ENCODE measurements at places on chromosomes 12 and 14.

DNA sequence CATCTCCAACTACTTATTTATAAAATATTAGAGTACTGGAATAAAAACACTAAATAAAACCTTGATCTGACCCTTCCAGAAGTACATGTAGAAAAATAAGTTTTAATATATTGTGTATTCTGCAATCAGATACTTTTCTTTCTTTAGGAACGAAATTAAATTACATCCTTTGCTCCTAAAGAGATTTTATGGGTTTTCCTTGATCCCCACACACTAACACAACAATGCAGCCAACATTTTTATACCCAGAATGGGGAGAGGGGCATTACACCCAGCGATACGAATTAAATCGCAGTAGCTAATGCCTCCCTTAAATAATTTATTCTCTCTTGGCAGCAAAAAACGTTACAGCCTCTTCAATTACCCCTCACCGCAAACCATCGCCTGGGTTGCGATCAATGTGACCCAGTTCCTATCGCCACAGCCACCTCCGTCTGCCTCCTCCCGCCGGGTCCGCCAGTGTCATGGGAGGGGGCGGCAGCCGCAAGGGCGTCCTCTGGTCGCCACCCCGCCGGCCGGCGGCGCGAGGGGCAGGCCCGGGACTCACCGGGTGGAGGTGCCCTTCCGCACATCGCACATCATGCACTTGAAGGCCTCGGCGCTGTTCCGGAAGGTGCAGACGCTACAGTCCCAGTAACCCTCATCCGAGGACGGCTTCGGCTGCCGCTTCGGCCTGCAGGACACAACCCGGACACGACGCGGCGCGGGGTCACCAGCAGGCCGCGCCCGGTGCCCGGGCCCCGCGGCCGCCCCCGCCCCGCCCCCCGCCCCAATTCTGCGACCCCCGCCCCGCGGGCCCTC is 796 bp downstream of the YAF2 start:
- no peak for DNase-seq

DNA sequence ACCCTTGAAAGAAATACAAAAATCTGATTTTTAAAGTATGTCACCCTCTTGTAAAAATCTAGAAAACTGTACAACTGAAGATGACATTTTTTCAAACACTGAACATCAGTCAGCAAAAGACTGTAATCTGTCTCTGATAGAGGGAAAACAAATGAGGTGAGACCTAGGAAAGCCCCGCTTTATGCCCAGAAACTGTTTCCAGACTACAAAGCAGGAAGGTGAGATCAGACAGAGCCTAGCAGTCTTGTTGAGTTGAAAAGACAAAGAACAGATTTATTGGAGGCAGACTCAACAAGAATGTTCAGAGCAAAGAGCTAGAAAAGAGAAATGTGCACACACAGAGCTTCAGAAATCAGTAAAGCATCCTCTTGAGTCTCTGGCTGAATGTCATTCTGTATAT is 873.6 kb downstream of the LRFN5 start:
- no peak for DNase-seq

- no peak for DNase-seq
Observed at GRCh38 chr12:5305425-5305824, 126.5 kb upstream of the NTF3 start.

GRCh38 chr12:96810477-96810876 is 96.6 kb upstream of the NEDD1 start:
- DNase-seq: no peak

DNA sequence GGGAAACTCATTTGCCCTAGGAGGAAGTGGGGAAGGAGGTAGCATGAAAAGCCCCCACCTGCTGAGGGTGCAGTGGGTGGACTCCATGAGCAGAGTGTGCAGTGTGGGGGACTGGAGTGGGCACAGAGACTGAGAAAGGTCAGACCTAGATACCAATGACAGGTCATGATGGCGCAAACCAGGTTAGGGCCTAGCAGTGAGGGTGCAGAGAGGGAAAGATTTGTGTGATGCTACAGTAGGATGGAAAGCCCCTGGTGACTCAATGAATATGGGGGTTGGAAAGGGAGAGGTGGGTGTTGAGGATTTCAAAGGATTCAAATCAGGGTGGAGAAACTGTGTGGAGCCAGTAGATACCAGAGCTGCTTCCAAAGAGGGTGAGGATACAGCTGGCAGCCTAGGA is 319.2 kb downstream of the DPF3 start:
- no peak for DNase-seq

- DNase-seq: no peak
Observed at GRCh38 chr12:85821759-85822158, 14.4 kb downstream of the RASSF9 start.

DNA sequence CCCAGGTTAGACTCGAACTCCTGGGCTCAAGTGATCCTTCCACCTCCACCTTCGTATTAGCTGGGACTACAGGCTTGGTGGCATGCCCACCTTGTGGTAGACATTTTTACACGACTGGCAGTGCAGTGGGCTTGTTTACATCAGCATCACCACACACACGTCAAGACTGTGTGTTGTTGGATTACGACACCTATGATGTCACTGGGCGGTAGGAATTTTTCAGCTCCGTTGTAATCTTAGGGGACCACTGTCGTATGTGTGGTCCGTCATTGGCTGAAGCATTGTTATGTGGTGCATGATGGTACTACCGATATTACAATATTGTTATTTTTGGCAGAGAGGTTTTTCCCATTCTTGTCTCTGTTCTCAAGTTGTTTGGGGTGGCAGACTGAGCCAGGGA is 50.7 kb downstream of the TSPAN9 start:
- DNase-seq: no peak

- DNase-seq: no peak
Observed at GRCh38 chr12:120684523-120684932, 2.4 kb upstream of the MLEC start.

DNA sequence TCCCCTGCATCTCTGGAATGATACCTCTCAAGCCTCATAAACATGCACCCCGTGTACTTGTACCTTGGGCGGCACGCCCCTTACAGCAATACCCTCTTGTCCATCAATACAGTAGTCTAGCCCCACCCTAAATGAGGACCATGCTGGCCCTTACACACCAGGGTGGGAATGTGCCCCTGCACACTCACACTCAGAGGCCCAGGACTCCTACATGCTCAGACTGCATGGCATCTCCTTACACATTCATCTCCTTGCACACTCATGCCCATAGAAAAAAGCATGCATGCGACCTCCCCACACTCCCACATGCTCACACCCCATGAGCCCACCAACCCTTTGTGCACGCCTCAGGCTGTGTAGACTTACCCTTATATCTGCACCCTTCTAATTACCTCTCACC is 22.0 kb downstream of the ITGA7 start:
- no peak for DNase-seq

DNA sequence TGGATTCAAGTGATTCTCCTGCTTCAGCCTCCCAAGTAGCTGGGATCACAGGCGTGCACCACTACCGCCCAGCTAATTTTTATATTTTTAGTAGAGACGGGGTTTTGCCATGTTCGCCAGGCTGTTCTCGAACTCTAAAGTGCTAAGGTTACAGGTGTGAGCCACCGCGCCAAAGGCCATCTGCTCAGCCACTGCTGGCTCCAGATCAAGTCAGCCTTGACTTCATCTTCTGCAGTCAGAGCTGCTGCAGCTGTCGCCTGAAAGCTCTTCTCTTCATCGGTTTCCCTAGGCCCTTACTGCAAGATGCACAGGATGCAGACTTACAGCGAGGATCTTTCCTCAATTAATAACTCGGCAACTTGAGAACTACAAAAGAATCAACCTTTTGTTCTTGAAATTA is 66.8 kb downstream of the CLIP1 start:
- DNase-seq: no peak

DNA sequence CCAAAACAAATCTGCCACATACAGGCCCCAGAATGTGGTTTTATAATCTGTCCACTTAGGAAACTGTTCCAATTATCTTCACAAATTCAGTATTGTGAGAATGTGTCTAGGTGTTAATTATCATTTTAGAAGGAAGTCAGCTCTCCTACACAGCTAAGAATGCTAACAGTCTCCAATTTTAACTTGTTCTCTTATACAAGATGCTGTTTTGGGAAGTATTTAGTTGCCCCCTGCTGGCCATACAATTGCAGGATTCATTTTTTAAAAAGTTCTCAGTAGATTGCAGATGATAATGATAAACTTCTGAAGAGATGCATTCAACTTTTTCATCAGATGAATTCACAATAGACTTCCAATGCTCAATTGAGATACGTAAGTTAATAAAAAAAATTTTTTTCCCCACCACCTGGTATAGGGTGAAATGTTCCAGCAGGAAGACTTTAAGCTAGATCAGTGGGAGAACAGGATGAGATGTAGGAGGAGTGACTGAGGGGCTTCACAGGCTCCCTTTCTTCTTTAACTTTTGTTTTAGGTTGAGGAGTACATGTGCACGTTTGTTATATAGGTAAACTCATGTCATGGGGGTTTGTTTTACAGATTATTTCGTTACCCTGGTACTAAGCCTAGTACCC is 27.3 kb upstream of the OSBPL8 start:
- DNase-seq: no peak

DNA sequence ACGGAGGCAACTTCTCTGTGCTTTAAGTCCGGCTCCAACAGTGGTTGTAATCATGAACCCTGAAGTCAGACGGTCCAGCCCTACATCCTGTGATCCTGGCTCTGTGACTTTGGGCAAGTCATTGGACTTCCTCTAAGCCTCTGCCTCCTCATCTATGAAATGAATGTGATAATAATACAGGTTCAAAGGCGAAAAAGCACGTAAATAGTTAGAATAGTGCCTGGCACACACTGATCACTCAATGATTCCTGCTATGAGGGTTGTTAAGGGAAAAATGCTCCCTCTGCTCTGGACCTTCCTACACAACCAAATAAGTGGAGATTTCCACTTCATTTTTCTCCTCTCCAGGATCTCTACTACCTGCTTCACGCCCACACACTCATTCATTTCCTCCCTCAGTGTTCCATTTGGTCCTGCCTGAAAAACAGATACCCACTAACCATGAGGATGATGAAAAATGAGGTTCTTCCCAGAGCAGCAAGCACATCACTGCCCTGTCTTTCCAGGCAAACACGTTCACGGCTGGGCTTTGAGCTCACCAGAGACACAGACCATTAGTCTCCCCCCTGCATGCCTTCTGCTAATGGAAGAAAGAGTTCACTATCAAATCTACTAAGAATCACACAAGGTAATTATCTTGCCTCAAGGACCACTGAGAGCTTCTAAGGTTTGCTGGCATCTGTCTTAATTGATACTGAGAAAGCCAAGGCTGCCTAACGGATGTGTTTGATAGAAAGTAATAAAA is 13.2 kb downstream of the NUAK1 start:
- no peak for DNase-seq

GRCh38 chr12:125267114-125267513 is 201.9 kb downstream of the AACS start:
- no peak for DNase-seq

DNA sequence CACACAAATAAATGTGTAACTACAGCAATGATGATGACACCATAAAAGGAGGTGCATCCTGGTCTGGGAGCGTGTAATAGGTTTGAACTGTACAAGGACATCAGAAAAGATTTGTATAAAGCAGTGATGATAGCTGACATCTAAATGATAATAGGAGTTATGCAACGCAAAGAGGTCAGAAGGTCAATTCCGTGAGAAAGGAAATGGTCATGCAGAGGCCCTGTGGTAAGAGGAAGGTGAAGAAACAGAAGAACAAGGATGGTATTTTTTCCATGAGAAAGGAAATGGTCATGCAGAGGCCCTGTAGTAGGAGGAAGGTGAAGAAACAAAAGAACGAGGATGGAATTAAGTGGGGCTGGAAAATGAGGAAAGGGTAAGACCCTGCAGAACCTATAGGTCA is 106.7 kb upstream of the TMPO start:
- DNase-seq: no peak

- DNase-seq: no peak
Observed at GRCh38 chr12:25332143-25332542, 81.4 kb upstream of the KRAS start.

DNA sequence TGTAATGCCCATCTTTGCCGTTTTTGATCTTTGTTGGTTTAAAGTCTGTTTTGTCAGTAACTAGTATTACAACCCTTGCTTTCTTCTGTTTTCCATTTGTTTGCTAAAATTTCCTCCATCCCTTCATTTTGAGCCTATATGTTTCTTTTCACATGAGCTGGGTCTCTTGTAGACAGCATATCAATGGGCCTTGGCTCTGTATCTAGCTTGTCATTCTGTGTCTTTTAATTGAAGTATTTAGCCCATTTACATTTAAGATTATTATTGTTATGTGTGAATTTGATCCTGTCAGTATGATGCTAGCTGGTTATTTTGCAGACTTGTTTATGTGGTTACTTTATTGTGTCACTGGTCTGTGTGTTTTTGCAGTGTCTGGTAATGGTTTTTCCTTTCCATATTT is 913.2 kb downstream of the TRHDE start:
- DNase-seq: no peak

- DNase-seq: no peak
Observed at GRCh38 chr14:94037954-94038353, 11.8 kb downstream of the OTUB2 start.

DNA sequence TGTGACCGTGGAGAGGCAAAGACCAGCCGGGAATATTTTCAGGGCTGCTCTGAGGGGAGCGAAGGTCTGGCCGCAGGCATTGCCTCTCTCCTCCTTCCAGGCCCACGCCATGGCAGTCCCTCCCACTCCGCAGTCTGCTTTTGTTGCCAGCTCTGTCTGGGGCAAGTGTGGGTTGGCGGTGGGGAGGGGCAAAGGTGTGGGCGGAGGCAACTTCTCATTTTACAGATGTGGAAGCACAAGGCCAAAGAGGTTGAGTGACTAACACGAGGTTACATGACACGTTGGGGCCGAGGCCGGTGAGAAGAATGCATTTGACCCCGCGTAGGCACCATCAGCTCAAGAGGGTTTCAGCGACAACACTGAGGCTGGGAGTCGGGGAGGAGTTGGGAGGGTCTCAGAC is 6.1 kb upstream of the FAIM2 start:
- no peak for DNase-seq

GRCh38 chr12:29691161-29691854 is 92.4 kb downstream of the TMTC1 start:
- DNase-seq: peak; percentile 31

- no peak for DNase-seq
Observed at GRCh38 chr14:31219169-31219568, 11.6 kb upstream of the HECTD1 start.

DNA sequence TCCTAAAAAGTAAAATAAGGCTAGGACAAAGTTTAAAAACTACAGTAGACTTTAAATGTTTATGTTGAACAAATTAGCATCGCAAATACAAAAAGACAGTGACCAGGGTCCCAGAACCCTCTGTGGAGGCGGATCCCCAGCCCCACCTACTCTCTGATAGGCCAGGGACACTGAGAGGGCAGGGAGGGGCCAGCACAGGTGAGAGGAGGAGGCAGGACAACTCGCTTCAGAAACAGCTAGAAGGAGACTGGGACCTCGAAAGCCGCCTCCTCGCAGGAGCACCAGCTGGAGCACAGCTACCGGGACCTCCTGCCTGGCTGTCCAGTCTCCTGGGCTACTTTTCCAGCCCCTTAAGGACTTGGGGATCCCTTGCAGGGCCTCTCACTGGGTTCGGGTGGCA is 992 bp downstream of the DNAH10 start:
- peak; percentile 48 for DNase-seq

GRCh38 chr12:130192642-130193345 is 30.5 kb downstream of the FZD10 start:
- DNase-seq: no peak
